ENCODE measurements at places on chromosomes 7 and 10.

DNA sequence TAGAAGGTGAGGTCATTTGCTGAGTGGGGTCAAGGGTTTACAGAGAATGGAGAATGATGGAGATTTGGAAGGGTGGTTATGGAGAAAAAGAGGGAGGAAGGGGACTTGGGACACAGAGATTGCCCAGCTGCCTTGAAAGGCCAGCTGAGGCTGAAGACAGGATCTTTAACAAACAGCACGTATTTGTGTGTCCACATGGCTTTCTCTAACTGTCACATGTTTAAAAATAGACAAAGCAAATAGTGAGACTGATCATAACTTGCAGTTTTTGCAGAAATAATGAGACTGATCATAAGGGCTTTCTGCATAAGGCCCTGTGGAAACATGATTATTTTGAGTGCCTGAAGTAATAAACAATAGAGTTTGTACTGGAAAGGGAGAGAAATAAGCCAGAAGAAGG, 212.7 kb downstream of the HDAC9 start:
- no peak for DNase-seq

GRCh38 chr10:43682956-43683355, 34.3 kb upstream of the ZNF32 start:
- no peak for DNase-seq

GRCh38 chr7:108479118-108479517, 22.9 kb upstream of the NRCAM start:
- DNase-seq, result no peak

DNA sequence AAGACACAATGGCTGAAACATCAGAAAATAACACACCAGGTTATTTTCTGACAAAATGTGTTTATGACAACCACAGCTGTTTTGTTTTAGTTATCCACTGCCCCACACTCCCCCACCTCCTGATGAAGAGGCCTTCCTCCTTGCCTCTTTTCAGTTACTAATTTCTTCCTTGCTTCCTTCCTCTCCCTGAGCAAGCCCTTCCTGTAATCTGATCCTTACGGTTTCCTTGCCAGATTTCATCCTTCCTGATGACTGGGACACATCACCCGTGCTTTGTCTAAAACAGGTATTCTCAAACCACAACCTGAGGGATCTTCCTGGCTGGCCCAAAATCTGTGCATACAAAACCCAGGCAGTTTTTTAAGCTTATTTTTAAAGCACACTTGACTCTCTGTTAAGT, 39.4 kb downstream of the CHST15 start:
- no peak for DNase-seq

DNA sequence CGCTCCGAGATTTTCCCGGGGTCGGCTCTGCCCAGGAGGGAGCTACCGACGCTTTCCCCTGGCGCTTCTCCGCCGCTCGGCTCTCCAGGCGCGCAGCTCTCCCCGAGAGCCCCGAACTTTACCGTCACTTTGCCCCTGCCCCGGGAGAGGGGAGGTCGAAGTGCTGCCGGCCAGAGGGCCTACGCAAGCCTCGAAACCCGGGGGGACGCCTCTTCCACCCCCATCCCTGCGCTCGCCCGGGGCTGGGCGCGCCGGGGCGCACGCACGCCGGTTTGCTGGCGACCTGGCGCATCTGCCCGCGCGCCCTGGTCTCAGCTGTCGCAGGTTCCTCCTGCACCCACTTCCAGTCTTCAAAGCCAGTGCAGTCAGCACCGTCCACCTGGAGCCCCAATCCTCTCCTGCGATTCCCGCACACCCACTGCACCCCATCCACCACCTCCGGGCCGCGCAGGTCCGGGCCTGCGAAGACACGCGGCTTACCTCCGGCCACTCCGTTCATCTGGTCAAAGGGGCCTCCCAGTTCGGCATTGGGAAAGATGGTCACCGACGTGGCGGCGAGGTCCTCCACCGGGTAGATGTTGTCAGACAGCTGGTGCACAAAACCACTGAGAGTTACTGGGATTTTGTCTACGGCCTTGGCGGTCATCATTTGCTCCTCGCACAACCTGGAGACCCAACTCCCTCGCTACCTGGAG, 638 bp downstream of the EGR2 start:
- DNase-seq, result no peak

GRCh38 chr10:76403912-76404311, 972.5 kb downstream of the LRMDA start:
- no peak for DNase-seq

DNA sequence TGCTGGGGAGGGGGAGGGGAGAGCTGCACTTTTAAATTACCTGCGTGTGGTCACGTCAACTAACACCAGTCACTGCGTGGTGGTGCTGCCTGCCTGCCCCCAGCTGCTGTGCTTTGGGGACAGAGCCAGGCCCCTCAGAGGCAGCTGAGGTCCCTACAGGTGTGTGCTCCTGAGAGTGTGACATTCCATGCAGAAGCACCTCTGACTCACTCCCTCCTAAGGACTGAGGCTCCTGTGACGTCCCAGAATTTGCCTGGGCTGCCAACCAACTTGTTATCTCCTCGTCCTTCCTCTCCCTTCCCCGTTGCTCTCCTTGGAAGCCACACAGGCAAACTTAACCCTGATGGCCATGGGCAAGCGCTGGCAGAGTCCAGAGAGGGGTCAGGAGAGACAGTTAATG, 563.0 kb downstream of the PARD3 start:
- DNase-seq, result no peak

DNA sequence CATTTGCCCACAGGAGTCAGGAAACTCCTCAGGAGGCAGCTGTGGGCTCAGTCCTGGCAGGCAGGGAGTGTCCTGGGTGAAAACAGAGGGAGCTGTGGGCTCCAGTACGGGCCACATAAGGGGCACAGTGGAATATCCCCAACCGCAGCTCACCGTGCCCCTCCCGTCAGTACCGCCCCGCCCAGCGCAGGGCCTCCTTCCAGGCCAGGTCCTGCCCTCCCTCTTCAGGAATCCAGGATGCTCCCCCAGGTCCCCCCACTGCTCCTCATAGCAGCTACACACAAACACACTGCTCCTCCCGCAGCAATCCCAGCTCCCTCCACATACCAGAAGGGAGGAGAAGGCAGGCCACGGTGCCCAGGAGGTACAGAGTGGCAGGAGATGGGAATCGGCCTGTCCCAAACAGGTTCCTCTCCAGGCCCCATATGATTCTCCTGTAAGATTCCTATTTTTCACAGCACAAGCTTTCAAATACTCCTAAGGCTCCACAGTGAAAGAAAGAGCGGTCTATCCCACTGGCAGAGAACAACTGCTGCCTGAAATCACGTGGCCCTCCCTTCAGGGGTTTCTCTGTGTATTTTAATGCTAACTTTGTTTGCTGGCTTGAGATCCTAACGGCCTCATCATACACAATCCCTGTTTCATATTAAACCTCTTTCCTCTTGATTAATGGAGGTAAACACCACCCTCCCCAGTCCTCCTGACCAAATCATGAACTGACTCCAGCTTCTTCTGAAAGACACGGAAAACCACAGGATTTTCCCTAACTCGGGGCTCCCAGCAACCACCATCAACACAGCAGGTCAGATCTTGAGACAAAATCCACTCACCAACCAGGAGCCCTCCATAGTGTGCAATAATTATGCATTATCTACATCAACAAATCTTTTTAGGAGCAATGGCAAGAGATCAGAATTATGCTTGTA, 178.7 kb downstream of the TNS3 start:
- DNase-seq, result no peak

DNA sequence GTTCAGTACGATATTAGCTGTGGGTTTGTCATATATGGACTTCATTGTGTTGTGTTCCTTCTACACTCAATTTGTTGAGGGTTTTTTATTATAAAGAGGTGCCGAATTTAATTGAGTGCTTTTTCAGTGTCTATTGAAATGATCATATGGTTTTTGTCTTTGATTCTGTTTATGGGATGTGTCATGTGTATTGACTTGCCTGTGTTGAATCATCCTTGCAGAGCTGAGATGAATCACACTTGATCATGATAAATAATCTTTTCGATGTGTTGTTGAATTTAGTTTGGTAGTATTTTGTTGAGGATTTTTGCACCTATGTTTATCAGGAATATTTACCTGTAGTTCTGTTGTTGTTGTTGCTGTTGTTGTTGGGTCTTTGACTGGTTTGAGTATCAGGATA, 39.8 kb downstream of the ATOH7 start:
- no peak for DNase-seq

DNA sequence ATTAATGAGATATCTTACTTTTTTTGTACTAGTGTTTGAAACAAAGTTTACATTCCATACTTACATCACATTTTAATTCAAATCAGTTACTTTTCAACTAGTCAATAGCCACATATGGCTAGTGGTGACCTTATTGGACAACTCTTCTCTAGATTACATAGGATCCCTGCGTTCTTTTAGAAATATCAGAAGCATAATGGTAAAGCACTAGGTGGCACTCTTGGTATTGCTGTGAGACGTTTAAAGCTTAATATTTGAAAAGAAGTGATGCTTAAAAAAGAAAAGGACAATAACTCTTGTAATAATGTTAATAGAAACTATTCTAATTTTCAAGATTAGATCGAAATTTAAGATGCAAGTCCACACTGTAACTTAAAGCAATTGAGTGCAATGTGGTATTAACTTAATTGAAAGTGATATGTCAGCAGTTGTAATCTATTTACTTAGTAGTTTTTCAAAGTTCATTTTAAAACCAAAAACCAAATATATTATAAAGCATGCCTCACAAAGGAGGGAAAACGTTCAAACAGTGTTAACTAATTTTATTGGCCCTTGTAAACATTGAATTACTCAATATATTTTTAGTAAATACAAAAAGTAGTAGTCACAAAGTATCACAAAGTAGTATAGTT, 339.1 kb downstream of the ATRNL1 start:
- DNase-seq, result no peak

DNA sequence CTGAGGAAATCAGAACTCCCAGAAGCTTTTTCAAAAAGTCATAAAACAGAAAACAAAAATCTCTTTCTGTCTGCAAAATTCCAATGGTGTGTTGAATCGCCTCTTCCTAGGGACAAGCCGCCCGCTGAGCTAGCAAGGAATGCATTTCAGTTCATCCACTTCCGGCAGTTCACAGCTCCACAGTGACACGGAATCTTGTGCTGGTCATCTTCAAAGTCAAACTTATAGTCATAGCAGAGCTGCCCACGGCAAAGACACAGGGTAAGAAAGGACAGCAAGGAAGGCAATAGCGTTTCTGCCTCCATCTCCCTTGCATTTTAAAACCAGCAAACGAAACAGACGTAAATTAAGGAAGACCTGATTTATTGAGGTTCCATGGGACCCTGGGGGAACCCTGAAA, 111.2 kb downstream of the GALNT11 start:
- no peak for DNase-seq

GRCh38 chr10:109633846-109634245, 289.5 kb downstream of the XPNPEP1 start:
- DNase-seq, result no peak

DNA sequence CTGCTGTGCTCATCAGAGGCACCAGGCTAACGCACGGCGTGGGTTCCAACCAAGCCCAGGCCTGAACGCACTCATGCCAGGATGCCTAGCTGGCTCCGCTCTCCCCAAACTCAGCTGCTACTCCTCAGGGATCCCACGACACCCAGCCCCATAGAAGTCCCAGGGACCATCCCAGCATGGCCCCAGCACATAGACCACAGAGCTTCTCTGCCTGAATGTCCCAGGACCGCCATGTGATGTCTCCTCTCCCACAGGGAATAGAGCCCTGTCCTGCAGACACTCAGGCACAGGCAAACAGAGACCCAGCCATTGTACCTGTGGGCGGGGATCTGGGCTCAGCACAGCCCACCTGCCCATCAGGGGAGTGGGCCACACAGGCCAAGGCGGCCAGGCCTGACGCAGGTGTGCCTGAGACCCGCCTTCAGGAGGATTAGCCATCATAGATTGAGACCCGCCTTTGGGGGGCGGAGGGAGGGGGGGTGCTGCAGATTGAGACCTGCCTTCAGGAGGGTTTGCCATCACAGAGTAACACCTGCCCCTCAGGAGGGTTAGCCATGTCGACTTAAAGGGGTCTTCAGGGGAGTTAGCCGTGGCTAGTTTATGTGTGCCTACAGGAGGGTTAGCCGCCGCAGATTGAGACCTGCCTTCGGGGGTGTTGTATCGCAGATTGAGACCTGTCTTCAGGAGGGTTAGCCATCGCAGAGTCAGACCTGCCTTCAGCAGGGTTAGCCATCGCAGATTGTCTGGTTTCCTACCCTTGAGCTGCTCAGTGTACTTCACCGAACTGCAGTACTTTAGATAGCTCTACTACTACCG, 29.0 kb downstream of the RASGEF1A start:
- no peak for DNase-seq
